ENCODE measurements at places on chromosomes 7 and 10.

DNA sequence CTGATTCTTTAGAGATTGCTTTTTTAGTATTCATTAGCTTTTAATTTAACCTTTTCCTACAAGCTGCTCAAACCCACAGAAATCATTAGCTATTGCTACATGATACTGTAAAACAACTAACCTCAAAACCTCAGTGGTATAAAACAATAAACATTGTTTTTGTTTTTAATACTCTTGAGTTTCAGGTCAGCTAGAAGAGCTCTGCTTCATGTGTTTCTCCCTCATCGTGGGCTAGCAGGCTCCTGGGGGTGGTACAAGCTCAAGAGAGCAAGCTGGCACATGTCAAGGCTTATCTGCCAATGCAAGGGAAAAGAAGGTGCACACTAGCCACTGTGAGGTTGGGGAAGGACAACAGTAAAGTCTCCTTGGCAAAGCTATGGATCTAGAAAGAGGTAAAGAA lies 232.9 kb upstream of the PHF14 start:
- DNase-seq = no peak

DNA sequence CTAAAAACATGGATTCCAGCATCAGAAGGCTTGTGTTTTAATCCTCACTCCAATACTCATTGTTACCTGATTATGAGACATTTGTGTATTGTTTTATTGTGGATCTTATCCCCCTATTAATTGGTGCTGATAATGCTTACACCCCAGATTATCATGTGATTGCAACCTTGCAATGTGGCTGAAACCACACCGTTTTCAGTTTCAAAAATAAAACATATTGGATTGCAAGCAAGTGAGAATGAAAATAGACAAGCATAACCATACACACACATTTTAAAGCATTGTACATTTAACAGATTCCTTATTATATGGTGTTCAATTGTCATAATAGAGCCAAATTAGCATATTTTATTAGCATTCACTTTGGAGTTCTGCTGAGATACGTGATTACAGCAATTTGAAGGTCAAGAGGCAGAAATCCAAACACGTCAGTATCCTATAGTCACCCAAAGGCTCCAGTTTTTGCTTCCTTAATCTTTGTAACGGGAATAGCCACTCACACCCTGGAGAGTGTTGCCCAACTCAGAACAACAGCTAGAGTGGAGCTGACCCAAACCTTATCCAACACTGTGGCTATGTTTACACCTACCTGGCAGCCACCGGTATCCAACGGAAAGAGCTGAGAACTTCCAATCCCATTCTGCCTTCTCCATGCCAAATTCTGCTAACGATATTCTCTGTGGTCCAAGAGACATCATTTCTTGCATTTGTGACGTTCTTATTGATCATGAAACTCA lies 317.1 kb upstream of the KLF6 start:
- no peak for DNase-seq

DNA sequence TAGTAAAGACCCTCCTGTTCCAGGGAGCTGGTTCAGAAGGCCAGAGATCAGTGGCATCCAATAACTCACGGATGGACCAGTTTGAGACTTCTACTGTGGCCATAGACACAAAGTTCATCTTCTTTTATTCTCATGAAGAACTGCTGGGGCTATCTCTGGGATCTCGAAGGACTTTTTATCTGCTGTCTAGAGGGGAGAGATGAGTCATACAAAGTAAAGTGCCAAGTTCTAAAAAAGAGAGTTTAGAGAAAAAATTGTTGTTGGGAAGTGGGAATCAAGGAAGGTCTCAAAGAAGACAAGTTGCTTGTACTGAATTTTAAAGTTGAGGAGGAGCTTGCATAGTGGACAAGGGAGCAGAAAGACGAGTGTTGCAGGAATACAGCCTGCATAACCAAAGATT lies 8.0 kb upstream of the FAM221A start:
- no peak for DNase-seq

DNA sequence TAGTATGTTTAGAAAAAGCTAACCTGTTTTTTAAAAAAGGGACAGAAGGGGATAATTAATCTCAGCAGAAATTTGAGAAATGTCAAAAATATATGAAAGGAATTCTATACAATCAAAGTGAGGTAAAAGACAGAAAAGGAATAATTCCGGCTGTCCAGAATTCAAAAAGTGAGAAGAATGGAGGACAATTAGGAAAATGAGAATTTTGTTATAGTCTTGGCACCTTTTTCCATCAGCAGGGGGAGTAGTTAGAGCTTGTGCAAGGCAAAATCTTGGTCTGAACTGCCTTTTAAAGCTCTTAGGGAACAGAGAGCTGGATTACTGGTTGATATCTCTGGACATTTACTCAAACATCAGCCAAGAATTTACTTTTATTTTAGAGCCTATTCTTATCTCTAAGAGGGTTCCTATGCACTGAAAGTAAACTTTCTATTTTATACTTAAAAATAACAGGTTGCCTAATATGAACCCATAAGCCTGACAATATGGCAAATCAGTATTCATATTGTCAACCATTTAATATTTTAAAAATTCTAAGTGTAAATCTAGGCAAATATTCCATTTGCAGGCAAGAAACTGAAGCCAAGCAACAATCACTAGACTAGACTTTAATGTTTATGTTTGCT lies 185.6 kb downstream of the ANK3 start:
- no peak for DNase-seq

DNA sequence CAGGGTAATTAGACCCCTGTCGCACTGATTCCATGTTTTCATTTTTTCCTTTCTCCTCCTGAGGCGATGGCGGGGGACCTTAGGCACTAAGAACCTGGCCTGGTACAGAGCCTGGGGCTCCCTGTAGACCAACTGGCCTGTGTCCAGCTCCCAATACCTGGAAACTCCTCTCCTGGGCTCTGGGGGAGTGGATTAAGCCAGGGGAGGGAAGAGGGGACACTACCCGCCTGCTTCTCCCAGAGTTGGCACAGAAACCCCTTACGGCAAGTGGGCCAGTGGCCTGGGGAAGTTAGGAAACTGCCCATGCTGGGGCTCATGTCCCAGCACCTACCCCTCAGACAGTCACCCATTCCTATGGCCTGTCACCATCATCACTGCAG lies 121.6 kb downstream of the GRID1 start:
- no peak for DNase-seq

GRCh38 chr10:98331885-98332284 lies 63.9 kb upstream of the LOXL4 start:
- DNase-seq = no peak

GRCh38 chr10:75959912-75960311 lies 528.5 kb downstream of the LRMDA start:
- DNase-seq = no peak
